ENCODE measurements at places on chromosomes 3 and 15.
A peak's percentile ranks its signal among the peaks of the same experiment; 100 is the strongest.

DNA sequence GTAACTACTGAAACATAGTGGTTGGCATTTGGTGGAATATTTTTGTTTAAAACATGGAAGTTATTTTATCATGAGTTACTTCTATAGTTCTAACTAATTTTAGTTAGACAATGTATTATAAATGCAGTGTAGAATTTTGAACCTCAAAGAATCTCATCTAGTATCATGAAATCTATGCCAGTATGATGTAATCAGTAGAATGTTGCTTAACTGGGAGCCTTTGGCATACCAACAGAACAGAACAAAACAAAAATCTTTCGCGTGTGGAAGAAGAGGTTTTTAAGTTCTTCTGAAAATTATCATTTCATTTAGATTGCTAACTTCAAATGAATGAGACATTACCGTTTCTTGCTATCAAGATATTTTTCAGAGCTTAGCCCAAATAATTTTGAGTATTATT, 98.4 kb upstream of the LRRFIP2 start:
- no peak for DNase-seq

DNA sequence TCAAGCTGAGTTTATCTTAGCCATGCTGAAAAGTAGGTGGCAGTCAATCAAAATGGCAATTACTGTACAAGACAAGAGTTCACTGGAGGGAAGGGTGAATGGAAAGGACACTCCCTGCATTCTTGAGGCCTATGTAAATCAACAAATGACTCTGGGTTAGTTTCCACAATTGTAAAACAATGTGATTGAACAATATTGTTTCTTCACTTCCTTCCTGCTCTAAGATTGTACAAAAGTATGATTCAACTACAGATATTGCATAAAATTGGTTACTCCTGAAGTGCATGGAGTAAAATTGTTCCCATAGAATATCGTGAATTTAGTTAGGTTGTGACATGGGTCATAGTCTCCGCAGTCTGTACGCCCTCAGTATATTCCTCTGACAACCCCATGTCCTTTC, 277.6 kb downstream of the LPP start:
- no peak for DNase-seq

- DNase-seq = no peak
Measured at GRCh38 chr15:49155834-49156627, 632 bp upstream of the COPS2 start.

DNA sequence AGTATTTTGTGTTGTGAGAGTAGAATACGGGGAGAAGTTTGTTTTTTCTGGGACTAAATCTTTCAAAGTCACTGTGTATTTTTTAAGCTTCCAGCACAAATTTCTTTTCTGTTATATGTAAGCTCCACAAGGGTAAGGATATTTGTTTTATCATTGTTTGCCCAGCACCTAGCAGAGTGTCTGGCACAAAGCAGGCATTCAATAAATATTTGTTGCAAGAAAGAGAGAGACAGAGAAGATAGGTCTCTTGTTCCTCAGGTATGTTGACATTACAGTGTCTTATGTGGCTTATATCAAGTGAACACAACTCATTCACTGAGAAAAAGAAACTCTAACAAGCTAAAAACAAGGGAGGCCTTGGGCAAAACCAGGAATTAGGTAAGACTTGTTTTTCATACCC, 26.6 kb upstream of the FNDC3B start:
- no peak for DNase-seq

GRCh38 chr15:99440029-99440428, 125.8 kb upstream of the MEF2A start:
- no peak for DNase-seq

GRCh38 chr15:59208613-59209249, 2.1 kb downstream of the LDHAL6B start:
- no peak for DNase-seq

- DNase-seq = no peak
Measured at GRCh38 chr3:101729586-101729985, 5.2 kb downstream of the CEP97 start.

GRCh38 chr3:129023909-129024308, 22.8 kb downstream of the EFCC1 start:
- no peak for DNase-seq

GRCh38 chr3:134337511-134338200, 36.6 kb downstream of the AMOTL2 start:
- DNase-seq = no peak

- DNase-seq = no peak
Measured at GRCh38 chr3:85710490-85710889, 751.7 kb downstream of the CADM2 start.

DNA sequence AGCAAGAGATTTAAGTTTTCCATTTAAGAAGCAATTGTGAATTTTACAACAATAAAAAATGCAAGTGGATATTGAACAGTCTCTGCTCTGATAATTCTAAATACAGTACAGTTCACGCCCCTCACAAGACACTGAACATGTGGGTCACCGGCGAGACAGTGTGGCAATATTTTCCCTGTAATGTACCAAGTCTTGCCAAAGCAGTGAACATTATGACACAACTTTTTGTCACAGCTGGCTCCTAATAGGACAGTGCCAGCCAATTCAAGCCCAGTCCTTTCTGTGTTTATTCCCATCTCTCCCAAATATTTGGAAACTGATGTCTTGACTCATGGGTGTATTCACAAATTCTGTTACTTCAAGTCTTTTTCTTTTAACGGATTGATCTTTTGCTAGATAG, 62.3 kb downstream of the PPARG start:
- DNase-seq = no peak

DNA sequence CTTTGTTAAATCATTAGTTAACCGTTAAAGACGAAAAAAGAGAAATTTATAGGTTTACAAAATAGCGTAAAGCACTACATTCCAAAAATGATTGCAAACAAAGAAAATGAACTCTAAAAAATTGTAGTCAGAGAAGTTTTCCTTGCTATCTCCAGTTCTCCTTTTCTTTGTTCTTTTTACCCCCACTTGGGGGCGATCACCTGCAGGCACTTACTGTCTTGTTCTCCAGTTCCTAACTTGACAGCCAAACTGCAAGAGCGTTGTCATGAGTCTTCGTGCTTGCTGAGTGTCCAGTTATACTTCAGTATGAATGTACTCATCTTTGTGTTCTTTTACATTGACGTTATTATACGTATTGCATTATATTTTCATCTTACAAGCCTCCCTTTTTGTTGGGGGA, 54.5 kb downstream of the CHD2 start:
- no peak for DNase-seq

- DNase-seq = no peak
Measured at GRCh38 chr3:186705882-186706780, 11.0 kb upstream of the KNG1 start.

- no peak for DNase-seq
Measured at GRCh38 chr3:119647171-119647570, 13.2 kb downstream of the POPDC2 start.

DNA sequence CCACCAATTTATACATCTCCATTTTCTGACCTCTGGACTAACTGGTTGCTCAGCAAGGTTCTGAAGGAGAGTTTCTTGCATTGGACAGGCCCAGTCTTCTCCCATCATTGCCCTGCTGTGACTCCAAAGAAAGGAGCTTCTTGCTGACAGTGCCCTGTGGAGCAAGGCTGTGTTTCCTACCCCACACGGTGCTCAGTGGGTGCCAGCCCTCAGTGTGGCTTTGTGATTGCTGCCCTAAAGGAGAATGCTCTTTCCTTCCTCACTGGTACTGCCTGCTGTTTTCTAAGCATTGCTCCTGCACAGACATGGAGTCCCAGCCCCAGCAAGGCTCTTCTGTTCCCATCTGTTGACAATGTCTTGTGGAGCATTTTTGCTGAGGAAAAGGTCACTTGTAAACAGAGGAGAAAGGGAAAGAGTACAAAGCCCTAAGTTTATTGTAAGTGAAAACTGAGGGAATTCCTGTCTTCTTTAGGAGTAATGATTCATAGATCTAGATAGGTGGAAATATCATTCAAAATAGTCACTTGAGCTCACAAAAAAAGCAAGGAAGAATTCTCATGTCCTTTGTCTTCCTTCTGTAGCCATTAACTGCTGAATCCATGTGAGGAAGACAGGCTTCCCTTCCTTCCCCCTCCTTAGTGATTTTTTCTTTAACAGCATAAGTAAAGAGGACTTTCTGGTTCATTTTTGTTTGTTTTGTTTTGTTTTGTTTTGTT, 62.9 kb downstream of the HMG20A start:
- DNase-seq = no peak

DNA sequence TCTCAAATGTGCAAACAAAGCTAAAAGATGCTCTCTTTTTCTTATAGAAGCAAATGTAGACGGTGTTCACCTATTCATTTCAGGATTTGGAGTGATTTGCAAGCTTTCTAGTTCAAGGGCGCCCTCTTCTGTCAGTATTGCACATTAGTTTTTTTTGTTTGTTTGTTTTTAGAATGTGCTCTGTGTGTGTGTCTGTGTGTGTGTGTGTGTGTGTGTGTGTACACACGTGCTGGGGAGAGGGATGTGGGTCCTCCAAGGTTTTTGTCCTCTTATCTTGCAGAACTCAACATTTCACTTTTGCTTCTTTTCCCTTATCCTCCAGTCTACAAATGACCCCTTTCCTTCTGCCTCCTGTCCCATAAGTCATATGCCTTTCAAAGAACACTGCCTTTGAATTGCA, 23.5 kb downstream of the DNAH1 start:
- peak; percentile 11 for DNase-seq

- no peak for DNase-seq
Measured at GRCh38 chr15:90818251-90819210, 49.9 kb upstream of the FURIN start.

DNA sequence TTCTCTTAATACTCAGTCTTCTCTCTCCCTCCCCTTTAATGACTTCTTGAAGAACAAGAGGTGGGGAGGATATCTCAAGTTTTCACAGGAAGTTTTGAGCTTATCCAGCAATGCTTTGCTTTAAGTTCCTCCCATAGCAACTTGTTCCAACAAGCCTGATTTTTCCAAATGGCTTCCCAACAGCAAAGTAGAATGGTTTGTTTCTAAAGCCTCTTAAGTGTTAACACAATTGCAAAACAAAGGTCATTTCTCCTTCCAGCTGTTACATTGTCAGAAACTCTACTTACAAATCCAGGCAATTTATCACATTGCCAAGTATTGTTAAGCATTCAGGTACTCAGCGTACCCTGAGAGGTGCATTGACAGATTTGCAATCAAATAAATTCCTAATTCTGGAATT, 6.8 kb upstream of the ZNF770 start:
- DNase-seq = no peak

- no peak for DNase-seq
Measured at GRCh38 chr15:100206643-100207042, 135.1 kb downstream of the ADAMTS17 start.

- DNase-seq = no peak
Measured at GRCh38 chr3:107450254-107450893, 72.4 kb upstream of the BBX start.

DNA sequence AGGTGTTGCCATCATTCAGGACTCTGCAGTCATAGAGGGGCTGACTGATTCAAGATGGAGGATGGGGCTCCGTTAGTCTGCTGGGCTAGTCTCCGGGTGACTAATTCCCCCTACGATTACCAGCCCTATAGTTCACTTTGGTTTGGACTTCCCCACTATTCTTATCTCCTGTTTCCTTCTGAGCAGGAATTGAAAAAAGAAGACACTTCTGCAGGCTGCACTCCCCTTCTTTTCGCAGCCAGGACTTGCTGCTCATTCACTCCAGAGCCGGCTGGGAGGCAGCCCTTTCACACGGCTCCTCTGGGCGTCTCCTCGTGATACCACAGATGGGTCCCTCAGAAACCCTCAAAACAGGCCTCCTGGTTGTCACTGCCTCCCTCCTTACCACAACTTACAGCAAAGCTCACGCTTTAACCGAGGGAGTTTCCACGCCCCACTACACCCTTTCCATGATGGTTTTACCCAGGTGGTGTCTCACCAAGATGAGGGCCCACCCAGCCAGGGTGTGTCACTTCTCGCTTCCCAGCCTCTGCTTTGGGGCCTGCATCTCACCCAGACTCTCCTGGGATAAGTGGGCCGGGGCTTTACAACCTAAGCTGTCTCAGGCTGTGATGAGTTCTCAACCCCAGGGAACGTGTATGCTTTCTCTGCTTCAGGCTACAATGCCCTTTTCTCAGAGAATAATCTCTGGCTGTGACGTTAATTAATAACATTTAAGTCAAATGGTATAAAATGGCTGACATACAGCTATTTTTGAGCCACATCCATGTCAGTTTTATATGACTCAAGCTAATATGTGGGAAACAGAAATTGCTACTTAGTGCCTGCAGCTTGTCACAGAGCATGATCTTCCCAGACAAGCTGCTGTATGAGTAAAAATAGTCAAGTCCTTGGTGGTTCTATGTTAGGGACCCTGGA, 11.9 kb downstream of the CX3CR1 start:
- peak; percentile 49 for DNase-seq

GRCh38 chr15:96054621-96055020, 275.9 kb upstream of the NR2F2 start:
- no peak for DNase-seq

GRCh38 chr15:69853544-69853951, 244.2 kb downstream of the TLE3 start:
- DNase-seq = no peak

- DNase-seq = no peak
Measured at GRCh38 chr3:190326361-190326760, 4.1 kb upstream of the CLDN1 start.

GRCh38 chr3:159761848-159762635, 226.6 kb upstream of the IL12A start:
- no peak for DNase-seq

DNA sequence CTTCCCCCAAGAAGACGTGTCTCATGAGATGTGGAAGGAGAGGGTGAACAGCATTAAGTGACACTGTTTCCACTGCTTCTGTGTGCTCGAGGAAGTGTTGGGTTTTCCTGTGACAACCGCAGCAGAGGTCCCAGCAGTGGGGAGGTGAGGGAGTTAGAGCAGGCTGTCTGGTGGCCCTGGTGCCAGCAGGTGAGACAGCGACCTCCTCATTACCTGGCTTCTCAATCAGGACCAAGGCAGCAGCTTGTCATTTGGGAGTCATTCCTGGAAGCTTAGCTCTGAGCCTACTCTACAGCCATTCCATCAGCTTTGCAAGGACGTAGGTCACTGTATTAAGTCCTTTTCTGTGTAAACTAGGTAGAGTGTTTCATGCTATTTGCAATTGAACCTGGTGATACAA, 63.3 kb upstream of the RGMA start:
- DNase-seq = no peak

DNA sequence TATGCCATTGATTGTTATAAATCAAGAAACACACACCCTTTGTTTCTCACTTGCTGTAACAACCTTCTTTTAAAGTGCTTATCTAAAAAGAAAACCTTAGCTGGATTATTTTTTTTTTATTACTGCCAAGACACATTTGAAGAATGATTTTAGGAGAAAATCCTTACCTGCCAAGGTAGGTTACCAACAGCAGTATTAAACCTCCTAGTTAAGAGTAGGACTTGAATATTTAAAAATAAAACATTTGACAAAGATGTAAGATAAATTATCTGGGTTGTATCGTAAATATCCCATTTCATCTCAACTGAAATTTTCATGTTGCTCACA, 192.1 kb downstream of the PDZRN3 start:
- DNase-seq = no peak

DNA sequence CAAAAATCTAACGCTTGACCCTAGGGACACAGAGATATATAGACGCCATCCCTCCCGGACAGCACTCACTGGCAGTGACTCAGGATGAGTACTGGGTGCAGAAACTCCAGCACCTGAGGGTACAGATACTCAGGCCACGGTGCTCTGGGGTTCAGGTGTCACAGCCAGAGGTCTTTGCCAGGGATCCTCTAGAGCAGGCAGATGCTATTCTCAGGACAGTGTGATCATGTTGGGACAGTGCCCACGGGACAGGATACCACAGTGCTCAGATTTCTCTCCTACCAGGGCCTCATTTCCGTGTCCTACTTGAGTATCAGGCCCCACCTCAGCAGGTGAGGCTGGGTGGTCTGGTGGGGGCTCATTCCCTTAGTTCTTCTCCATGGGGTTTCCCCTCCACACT, 34.4 kb downstream of the HOMER2 start:
- DNase-seq = no peak

Data from stimulated activated CD8-positive, alpha-beta memory T cell treated with anti-CD3 and anti-CD28 coated beads, Interleukin-4, amount 100 ng/mL, for 4 hours (primary cell).